ENCODE measurements at places on chromosomes 11 and 22. TPM values are rescaled to one million over a fixed set of nuclear protein-coding genes. Genes with fewer than 3 reads are reported as not detected.
A peak's percentile ranks its signal among the peaks of the same experiment; 100 is the strongest.

The CATSPER1 gene
- not detected for total RNA-seq

The ANO5 gene
- total RNA-seq = 10.9 TPM

The CHEK1 gene
- total RNA-seq = 19.1 TPM

The NXPE1 gene
- not detected for total RNA-seq

The UCP3 gene
- 2.0 TPM for total RNA-seq

The LRRC32 gene
- total RNA-seq = 15.9 TPM

The TMEM191C gene
- total RNA-seq = 13.4 TPM

- no peaks in the 10 kb centered on the region for H3K36me3 ChIP-seq
- H3K27ac ChIP-seq = no peak overlapping the region
- H3K27me3 ChIP-seq = no peaks in the 10 kb centered on the region
- H3K4me3 ChIP-seq = no peak overlapping the region
- DNase-seq = no peak
- peaks cover 12% of the 10 kb centered on the region for H3K4me1 ChIP-seq
Measured at GRCh38 chr22:50140615-50141014, 29.9 kb upstream of the PANX2 start.

DNA sequence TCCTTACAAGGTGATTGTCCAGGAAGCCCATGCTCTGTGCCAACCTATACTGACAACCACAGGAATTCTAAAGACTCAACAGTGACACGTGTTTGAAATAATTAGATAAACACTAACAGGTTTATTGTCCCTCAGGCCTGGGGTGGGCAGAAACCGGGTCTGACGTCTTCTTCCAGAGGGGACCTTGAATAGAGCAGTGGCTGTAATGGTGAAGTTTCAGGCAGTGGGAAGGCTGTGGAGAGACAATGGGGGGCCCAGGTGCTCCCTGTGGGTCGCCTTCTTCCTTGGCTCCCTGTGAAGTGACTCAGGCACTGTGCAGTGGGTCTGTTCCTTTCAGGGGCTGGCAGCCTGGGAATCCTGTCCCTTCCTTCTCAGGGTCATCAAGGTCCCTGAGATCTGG is 54.6 kb downstream of the OTOG start:
- no peaks in the 10 kb centered on the region for H3K4me1 ChIP-seq
- DNase-seq = no peak
- H3K27ac ChIP-seq = no peak overlapping the region
- no peaks in the 10 kb centered on the region for H3K36me3 ChIP-seq
- H3K27me3 ChIP-seq = peaks cover 12% of the 10 kb centered on the region

DNA sequence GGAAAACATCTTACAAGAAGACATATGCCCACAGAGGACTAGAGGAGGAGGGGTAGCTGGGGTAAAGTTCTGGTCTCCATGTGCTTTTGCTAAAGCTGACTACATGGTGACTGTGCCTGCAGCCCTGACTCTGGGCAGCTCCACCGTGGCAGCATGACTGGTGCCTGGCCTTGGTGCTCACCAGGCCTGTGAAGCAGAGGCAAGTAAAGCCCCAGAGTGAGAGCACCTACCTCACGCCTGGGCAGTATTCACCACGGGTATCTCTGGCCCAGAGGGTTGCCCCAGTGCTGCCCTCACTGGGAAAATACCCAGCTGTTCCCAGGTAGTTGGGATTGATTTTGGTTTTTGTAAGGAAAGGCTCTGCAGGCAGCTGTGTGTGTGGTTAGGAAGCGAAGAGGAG is 78.3 kb downstream of the CTTN start:
- peaks cover 8% of the 10 kb centered on the region for H3K4me1 ChIP-seq
- DNase-seq = no peak
- H3K27ac ChIP-seq = no peak overlapping the region

DNA sequence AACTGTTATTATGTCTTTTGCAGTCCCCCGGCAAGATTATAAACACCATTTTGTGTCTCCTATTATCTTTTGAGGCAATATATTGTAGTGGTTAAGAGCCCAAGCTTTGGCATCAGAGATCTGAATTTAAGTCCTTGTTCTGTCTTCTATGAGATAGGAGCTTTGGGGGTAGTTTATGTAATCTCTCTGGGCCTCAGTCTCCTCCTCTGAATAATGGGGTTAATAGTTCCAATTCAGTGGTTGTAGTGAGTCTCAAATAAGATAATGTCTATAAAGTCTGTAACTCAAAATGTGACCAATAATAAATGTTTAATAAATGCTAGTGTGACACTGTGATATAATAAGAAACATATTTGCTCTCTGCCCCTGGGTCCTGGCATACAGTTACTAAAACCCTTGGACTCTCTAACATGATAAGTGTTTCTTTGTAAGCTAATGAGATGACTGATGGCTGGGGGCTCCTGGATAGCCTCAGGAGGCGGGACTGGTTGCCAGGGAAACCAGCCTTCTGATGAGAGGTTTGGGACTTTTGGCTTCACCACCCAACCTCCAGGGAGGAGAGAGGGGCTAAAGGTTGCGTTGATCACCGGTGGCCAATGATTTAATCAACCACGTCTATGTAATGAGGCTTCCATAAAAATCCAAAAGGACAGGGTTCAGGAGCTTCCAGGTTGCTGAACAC is 183.4 kb upstream of the MTMR2 start:
- H3K4me1 ChIP-seq = peaks cover 4% of the 10 kb centered on the region
- no peaks in the 10 kb centered on the region for H3K27me3 ChIP-seq
- DNase-seq = peak; percentile 32
- H3K36me3 ChIP-seq = no peaks in the 10 kb centered on the region
- no peak overlapping the region for H3K4me3 ChIP-seq
- no peak overlapping the region for H3K27ac ChIP-seq

- H3K36me3 ChIP-seq = no peaks in the 10 kb centered on the region
- no peaks in the 10 kb centered on the region for H3K27me3 ChIP-seq
- H3K4me1 ChIP-seq = no peaks in the 10 kb centered on the region
- peak; percentile 91 for DNase-seq
- no peak overlapping the region for H3K4me3 ChIP-seq
Measured at GRCh38 chr11:64341851-64342791, 2.1 kb downstream of the CCDC88B start.
